ENCODE measurements at places on chromosomes 13 and 19. TPM values are rescaled to one million over a fixed set of nuclear protein-coding genes. Genes with fewer than 3 reads are reported as not detected.
A peak's percentile ranks its signal among the peaks of the same experiment; 100 is the strongest.

GRCh38 chr13:29005035-29005762 is 185.1 kb downstream of the MTUS2 start:
- no peaks in the 10 kb centered on the region for H3K36me3 ChIP-seq
- H3K27me3 ChIP-seq, result no peaks in the 10 kb centered on the region
- H3K4me1 ChIP-seq, result no peaks in the 10 kb centered on the region
- H3K4me3 ChIP-seq, result no peak overlapping the region
- no peak overlapping the region for H3K27ac ChIP-seq

The TYROBP gene
- total RNA-seq, result 112 TPM

The IZUMO1 gene
- total RNA-seq, result not detected

DNA sequence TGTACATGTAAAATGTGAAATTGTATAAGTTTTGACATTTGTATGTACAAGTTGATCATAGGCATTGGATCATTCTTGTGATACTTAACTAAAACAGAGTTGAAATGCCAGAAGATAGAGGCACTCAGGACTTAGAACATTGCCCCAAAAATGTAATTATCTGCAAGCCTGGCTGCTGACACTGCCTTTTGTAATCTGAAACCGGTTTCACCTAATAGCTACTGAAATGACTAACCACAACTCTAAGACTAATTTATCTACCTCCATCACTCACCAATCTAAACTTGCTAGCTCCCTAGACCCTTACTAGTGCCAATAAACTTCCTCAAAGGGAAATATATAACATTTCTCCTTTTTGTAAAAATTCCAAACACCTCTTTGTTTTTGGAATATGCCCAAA is 2596.2 kb downstream of the PCDH9 start:
- no peak for DNase-seq
- H3K4me3 ChIP-seq, result no peak overlapping the region
- H3K36me3 ChIP-seq, result no peaks in the 10 kb centered on the region
- no peaks in the 10 kb centered on the region for H3K4me1 ChIP-seq
- H3K27ac ChIP-seq, result no peak overlapping the region
- no peaks in the 10 kb centered on the region for H3K27me3 ChIP-seq

- H3K4me3 ChIP-seq, result no peak overlapping the region
- no peak overlapping the region for H3K27ac ChIP-seq
- DNase-seq, result no peak
- no peaks in the 10 kb centered on the region for H3K36me3 ChIP-seq
These were observed 146.8 kb downstream of the KCNRG start for GRCh38 chr13:50162001-50162400.

The TMEM59L gene
- 2.3 TPM for total RNA-seq

The HPN gene
- 8.5 TPM for total RNA-seq

DNA sequence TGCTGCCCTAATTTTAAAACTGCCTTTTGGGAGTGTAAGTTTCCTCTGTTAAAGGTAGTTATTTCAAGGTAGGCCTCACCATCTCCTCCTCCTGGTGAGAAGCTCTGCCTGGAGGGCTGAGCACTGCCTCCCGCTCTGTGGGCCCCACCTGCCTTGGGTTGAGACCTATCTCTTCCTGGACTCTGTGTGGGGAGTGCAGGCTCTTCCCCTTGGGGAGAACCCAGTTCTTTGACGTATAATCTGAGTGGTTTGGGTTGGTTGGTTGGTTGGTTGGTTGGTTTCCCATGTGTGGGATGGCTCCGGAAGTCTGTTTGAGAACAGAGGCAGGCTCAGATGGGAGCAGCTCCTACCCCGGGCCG is 39.1 kb downstream of the ACTN4 start:
- peaks cover 27% of the 10 kb centered on the region for H3K4me1 ChIP-seq
- no peak overlapping the region for H3K4me3 ChIP-seq
- H3K36me3 ChIP-seq, result no peaks in the 10 kb centered on the region
- DNase-seq, result no peak
- H3K27ac ChIP-seq, result peak overlapping the region; percentile 99
- no peaks in the 10 kb centered on the region for H3K27me3 ChIP-seq

DNA sequence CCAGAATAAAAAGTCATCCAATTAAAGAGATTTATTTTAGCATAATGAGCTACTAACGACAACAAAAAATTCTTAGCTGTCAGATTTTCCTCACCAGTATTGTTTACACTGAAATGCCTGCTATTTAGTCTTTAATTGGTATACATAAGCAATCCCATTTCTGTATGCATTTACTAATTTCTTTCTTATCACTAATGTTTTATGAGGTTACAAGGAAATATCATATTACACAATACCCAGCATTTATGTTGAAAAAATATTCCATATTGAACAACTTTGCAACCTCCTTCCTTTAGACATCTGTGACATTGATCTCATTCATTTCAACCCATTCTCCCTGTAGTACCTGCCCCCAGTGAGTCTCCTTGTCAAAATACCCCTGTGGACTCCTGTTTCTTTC is 135.4 kb downstream of the SLITRK6 start:
- H3K27me3 ChIP-seq, result no peaks in the 10 kb centered on the region
- H3K27ac ChIP-seq, result no peak overlapping the region
- H3K36me3 ChIP-seq, result no peaks in the 10 kb centered on the region

The ZNF285 gene
- 7.3 TPM for total RNA-seq

The VPS36 gene
- total RNA-seq, result 97.6 TPM

The IGFL3 gene
- total RNA-seq, result not detected
